ENCODE measurements at places on chromosomes 2 and 18.

DNA sequence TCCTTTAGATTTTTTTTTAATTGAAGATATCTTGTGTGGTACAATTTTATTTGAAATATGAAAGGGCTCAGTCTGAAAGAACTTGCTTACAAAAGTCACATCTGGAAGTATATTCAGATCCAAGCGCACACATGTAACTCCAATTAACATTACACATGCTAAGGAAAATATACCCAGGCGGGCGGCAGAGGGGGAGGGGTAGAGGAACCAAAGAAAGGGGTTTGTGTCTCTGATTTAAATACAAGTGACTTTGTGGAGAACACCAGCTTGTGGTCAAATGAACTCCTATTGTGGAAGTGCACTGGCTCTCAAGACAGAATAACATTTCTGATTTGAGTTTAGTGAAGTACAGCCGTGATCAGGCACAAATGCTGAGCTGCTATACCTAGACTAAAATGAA is 280.2 kb upstream of the SOX11 start:
- DNase-seq = no peak

DNA sequence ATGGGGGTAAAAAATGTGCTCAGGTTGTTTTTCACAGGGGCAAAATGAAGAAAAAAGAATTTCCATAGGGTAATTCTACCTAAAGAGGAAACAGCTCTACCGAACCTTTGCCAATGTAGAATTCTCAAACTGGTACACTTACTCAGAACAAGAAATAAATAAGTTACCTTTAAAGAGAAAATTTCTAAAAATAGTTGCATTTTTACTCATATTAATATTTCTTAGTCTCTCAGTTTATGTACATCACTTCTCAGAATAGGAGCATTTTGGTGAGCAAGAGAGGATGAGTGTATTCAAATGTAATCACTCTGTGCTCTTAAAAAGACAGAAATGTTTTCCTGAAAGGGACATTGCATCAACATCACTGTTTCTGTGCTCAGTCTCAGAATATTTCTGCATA is 574.7 kb upstream of the SLC8A1 start:
- DNase-seq = no peak

- DNase-seq = no peak
Measured at GRCh38 chr2:168466190-168466737, 10.2 kb downstream of the CERS6 start.

DNA sequence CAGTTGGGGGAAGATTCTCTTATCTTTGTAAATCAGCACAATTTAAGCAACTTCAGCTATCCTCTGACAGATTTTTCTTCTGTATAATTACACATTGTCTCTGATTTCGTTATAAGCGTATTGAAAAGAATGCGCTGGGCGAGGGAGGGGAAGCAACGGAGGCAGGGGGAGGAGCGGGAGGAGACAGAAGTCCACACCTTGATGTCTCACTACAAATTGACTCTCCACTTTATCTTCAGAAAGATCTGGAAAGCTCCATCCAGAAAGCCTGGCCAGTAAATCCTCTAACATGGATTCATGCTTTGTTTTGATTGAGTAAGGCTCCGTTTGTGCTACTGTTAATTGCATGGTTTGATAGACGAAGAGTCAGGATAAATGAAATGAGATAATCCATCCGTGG is 76.6 kb downstream of the SMIM21 start:
- DNase-seq = no peak

DNA sequence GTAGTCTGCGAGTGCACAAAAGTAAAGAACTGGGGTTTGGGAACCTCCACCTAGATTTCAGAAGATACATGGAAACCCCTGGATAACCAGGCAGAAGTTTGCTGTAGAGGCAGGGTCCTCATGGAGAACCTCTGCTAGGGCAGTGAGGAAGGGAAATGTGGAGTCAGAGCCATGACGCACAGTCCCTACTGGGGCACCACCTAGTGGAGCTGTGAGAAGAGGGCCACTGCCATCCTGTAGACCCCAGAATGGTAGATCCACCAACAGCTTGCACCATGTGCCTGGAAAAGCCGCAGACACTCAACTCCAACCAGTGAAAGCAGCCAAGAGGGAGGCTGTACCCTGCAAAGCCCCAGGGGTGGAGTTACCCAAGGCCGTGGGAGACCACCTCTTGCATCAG is 206.4 kb downstream of the PIEZO2 start:
- DNase-seq = no peak

GRCh38 chr2:81895620-81896250 is 1591.2 kb upstream of the LRRTM1 start:
- no peak for DNase-seq

- DNase-seq = no peak
Measured at GRCh38 chr2:142174176-142174575, 43.4 kb upstream of the LRP1B start.

- no peak for DNase-seq
Measured at GRCh38 chr18:80167931-80168330, 58.9 kb downstream of the ADNP2 start.

GRCh38 chr2:193818801-193819499 is 1624.2 kb upstream of the TMEFF2 start:
- DNase-seq = no peak

GRCh38 chr2:113181258-113182051 is 7.7 kb downstream of the PSD4 start:
- DNase-seq = no peak

- no peak for DNase-seq
Measured at GRCh38 chr2:235665661-235666212, 171.9 kb downstream of the AGAP1 start.

- no peak for DNase-seq
Measured at GRCh38 chr2:150144546-150145298, 342.7 kb downstream of the RND3 start.

- DNase-seq = no peak
Measured at GRCh38 chr2:106127282-106127771, 66.8 kb downstream of the UXS1 start.

- no peak for DNase-seq
Measured at GRCh38 chr2:202270487-202270886, 4.9 kb downstream of the NOP58 start.

DNA sequence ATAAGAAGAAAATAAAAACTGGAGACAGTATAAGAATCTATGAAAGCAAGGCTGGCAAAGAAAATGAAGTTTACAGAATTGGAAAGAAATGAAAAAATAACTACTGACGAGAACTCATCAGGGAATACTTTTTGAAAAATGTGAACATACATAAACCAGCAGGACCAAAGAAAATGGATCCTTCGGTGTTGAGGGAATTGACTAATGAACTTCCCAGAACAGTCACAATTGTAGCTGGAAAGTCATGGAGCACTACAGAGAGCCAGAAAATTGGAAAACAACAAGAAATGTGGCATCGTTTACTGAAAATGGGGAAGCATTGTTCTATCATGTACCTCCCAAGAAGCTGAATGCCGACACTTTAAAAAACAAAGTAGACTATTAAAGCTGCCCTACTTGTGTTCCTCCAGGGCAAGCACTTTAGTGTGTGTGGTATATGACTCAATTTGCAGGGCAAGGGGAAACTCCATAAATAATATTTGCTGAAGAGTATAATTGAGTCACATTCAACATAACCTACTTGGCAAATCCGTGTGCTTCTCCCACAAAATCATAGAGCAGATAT is 1221.6 kb upstream of the NRXN1 start:
- no peak for DNase-seq

DNA sequence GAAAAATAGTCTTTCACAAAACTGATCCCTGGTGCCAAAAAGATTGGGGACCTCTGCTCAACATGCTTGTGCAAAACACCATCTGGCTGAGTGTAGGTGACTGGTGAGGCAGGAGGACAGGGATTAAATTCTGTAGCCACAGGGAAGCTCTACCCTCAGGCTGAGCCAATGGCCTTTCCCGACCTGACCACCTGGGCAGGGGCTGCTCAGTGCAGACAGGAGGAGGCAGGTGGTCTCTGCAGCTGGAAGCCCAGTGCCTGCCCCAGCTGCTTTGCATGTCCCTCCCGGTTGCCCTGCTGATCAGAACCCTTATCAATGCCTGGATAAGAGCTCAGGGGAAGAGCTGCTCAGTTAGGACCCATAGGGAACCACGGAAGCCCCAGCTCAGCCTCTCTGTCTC is 235.3 kb downstream of the ANKRD36 start:
- DNase-seq = no peak

- DNase-seq = no peak
Measured at GRCh38 chr2:128808462-128809258, 490.0 kb upstream of the HS6ST1 start.

DNA sequence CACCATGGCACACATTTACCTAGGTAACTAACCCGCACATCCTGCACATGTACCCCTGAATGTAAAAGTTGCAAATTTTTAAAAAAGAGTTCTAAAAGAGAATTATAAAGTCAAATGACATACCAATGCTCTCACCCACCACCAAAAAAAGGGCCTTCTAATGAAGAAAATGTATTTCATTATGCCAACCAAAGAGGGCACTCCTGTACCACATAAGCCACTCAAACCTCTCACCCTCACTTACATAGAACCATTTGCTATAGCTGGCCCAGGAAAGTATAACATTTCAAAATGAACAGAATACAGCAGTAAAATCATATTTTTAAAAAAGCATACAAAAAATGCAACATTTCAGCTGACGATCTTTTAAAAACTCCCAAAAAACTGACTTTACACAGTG is 241.5 kb upstream of the PKDCC start:
- no peak for DNase-seq

- no peak for DNase-seq
Measured at GRCh38 chr2:65722028-65722778, 289.8 kb upstream of the SPRED2 start.

DNA sequence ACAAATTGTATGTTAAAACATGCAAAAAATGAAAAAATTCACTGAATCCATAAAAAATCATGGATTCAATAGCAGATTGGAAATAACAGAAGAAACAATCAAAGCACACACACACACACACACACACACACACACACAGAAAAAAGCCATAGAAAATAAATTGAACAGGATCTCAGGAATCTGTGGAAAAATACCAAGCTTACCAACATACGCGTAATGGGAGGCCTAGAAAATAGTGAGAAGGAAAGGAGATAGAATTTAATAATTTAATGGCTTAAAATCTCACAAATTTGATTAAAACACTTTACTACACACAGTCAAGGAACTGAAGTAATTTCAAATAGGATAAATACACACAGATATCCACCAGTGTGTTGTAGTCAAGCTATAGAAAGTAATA is 1671.5 kb upstream of the PIK3C3 start:
- no peak for DNase-seq

GRCh38 chr2:48768669-48769068 is 13.1 kb upstream of the LHCGR start:
- DNase-seq = no peak

- no peak for DNase-seq
Measured at GRCh38 chr18:40607542-40608148, 1347.4 kb upstream of the PIK3C3 start.

GRCh38 chr2:8098476-8099266 is 583.2 kb upstream of the ID2 start:
- DNase-seq = no peak

DNA sequence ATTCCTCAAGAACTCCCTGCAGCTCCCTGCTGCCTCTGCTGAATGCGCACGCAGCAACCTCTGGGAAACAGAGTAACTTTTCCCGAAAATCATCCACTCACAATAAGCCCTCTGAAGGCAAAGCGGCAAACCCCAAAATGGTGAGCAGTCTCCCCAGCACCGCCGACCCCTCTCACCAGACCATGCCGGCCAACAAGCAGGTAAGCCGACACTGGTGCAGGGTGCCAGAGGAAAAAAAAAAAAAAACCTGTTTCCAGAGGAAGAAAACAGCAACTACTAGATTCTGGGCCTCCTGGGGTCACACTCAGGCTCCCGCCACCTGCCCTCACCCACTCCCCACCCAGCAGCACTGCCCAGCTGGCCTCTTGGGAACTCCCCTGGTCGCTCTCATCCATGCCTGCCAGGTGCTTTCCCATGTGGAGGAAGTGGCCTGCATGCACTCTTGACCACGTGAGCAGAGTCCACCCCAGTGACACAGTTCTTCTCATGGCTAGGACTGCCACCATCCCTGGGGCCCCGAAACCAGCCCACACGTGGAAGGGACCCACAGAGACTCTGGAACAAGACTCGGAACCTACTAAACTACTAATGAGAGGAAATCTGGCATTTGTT is 36.9 kb downstream of the KCTD18 start:
- no peak for DNase-seq

DNA sequence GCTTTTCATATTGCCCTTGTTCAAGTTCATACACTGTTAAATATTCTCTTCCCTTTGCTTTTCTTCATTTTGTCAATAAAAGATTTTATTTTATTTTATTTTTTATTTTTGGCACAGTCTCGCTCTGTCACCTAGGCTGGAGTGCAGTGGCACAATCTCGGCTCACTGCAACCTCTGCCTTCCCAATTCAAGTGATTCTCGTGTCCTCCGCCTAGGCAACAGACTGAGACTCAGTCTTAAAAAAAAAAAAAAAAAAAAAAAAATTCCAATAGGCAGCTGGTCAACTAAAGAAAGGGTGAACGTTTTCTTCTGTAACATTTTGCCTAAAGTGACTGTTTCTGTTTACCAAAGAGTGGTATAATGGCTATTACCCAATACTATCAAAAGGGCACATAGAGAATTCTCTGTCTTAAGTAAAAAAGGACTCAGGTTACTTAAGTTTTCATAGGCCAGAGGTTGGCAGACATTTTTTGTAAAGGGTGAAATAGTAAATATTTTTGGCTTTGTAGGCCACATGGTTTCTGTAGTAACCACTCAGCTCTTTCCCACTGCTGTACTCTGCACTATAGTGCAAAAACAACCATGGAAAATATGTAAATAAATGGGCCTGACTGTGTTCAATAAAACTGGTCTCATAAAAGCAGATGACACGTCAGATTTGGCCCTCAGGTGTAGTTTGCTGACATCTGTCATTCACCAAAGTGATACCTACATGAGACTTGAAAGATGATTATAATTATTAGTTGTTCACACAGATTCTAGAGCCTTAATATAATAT is 113.4 kb downstream of the MIB1 start:
- no peak for DNase-seq

DNA sequence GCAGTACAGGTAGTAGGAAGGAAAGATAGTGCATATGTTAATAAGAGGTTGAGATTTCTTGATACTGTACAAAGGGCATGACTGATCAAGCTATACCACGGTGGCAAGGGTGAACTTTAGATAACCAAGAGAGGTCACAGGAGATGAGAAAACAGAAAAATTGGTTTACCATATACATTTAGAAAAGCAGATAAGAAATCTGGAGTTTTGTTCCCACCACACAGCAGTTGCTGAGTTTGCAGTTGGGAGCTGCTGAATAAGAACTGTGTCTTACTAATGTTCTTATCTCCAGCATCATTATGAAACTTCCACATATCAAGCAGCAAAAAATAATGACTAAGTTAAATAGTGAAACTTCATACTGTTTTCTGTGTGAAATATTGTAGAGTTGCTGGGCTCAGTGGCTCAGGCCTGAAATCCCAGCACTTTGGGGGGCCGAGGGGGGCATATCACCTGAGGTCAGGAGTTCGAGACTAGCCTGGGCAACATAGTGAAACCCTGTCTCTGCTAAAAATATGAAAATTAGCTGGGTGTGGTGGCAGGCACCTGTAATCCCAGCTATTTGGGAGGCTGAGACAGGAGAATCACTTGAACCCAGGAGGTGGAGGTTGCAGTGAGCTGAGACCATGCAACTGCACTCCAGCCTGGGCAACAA is 12.0 kb upstream of the IMPACT start:
- DNase-seq = no peak

- no peak for DNase-seq
Measured at GRCh38 chr2:197296835-197297234, 13.7 kb downstream of the ANKRD44 start.
